ENCODE measurements at places on chromosomes 5 and 9.

DNA sequence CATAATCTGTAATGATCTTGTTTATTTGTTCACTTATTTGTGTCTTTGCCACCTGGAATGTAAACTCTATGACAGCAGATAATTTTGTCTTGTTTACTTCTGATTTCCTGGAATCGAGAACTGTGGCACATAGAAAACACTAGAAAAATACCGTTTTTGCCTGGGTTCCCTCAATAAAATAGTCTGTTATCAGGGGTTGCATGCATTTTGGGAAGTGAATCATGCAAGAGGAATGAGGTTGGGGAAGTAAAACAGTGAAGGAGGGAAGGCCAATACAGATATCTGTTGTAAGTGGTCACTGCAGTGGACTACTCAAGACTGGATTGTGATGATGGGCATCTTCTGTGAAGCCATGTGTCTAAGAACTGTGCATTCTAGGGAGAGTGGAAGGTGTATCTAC, 45.2 kb upstream of the IL6ST start:
- no peak for DNase-seq

GRCh38 chr5:153959134-153959957, 79.4 kb downstream of the FAM114A2 start:
- DNase-seq: no peak

DNA sequence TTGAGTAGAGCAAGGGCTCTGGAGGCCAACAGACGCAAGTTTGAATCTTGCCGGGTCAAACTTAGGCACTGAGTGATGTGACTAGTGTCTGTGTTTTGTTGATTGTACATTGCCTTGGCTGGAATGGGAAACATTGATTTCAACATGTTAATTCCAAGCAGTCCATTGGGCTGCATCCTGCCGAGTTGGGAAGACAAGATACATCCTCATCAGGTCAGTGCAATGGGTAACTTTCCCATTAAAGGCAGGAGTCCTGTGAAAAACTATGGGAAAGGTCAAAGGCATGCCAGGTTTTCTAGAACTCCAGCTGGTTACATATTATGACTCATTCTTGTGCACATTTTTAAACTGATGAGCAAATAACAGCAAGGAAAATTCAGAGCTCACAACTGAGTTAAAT, 126.5 kb upstream of the ABCA1 start:
- no peak for DNase-seq

DNA sequence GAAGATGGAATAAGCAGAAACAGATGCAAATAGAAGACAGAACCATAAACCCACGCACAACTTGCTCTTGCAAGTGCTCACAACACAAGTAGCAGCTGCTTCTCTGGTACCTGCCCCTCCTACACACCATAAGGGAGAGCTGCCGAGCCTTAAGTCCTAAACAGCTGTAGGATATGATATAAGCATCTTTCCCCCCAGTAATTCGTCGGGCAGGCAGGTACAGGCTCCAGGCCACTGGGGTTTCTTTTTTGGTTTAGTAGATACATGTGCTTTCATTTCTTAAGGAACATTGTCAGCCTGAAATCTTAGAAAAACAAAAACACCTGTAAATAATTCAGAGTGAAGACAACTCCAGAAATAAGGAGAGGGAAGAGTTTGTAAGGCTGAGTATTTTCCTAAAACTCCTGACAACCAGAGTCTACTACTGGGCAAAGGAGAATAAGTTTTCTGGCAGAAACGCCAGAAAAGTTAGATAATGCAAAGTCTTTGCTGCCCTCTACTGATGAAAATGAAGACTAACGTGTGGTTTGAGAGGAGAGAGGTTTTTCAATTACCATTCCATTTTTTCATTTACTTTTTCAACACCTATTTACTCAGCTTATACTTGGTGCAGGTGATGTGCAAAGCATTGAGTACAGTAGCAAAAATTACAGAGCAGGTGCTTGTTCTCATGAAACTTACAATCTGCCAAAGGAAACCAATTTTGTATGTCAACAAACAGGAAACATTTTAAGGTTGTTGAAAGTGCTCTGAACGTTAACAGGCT, 20.1 kb upstream of the TCERG1 start:
- no peak for DNase-seq

DNA sequence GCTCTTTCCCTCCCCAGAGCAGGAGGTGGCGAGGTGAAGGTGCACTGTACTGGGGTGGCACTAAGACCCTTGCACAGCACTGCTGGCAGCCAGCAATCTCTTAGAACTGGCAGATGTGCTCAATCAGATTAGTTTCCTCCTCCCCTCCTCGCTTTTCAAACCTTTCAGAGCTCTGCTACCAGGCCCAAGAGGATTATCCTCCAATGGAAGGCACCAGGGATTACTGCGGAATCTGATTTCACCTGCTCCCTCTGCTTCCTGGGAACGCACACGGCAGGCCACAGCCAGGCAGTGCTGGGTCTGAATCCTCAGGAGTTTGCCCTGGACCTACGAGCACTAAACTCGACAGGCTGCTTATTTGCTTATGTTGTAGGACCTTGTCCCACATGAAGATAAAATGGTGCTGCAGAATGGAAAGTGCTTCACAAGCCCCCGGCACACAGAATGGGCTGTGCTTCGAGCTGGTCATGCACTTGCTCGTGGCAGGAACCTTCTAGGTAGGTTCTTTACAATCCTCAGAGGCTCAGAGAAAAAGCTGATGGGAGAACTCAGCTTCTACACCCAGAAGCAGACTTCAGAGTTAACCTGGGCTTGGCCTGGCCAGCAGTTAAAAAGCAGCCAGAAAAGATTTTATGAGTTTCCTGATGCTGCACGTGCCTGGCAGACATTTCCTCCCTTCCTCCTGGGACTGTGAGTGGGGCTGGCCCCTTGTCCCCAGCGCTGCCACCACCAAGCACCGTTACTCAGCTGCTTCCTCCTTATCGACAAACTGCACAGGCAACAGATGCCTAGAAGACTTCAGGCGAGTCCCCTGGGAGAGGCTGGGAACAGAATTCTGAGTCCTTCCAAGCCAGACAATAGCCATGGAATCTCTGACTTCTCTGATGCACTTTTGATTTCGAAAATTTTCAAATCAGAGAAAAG, 33.1 kb downstream of the FABP6 start:
- DNase-seq: no peak

GRCh38 chr5:116778032-116778431, 203.4 kb upstream of the SEMA6A start:
- DNase-seq: no peak

- no peak for DNase-seq
Observed at GRCh38 chr5:17805227-17805825, 171.1 kb downstream of the TAF11L14 start.

GRCh38 chr5:157130925-157131324, 11.7 kb downstream of the MED7 start:
- no peak for DNase-seq

DNA sequence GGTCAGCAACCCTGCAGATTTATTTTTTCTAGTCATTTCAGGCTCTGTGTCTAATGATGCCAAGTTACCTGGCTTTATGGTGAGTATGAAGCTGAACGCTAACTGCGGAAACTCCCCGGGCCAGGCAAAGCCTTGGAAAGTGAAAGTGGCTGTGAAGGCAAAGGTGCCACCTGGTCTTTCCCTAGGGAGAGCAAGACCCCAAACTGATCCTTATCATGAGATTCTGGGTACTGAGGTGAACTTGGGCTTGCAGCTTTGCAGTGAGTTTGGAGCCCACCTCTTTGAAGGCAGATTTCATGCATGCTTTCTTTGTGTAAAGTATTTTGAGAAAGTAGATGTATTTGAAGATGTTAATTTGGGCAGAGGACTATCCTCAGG, 63.3 kb downstream of the CARTPT start:
- DNase-seq: no peak

- DNase-seq: no peak
Observed at GRCh38 chr9:70261131-70261870, 2.5 kb downstream of the SMC5 start.

- DNase-seq: no peak
Observed at GRCh38 chr5:162268694-162269481, 201.3 kb downstream of the GABRG2 start.

GRCh38 chr5:133292300-133292699, 240.5 kb downstream of the HSPA4 start:
- DNase-seq: no peak

GRCh38 chr9:138071731-138072130, 194.1 kb downstream of the CACNA1B start:
- DNase-seq: no peak

Data from stimulated activated CD8-positive, alpha-beta memory T cell treated with anti-CD3 and anti-CD28 coated beads, Interleukin-7, amount 100 ng/mL, for 4 hours (primary cell).